Hepatic stellate cell (primary cell): ENCODE measurements at places on chromosomes 2 and 18.

DNA sequence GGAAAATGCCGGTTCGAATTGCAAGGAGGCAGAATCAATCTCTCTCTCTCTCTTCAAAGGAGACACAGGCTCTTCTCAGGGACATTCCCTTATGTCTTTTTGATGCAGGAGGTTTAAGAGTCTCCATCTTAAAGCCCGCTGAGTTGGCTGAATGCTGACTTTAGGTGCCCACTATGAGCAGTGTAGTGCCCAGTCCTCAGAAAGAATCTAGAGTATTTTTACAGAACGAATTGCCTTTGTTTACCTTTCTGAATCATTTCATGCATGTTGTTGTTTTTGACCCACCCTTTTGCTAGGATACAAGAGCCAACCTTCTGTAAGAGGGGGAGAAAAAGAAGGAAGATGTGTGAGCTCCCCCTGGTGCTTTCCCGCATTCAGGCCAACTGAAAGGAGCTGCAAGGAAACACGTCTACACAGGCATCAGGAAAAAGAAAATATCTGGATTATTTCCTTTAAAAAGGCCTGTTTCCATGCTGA, 193.5 kb upstream of the TCF4 start:
- DNase-seq, result peak; percentile 65

DNA sequence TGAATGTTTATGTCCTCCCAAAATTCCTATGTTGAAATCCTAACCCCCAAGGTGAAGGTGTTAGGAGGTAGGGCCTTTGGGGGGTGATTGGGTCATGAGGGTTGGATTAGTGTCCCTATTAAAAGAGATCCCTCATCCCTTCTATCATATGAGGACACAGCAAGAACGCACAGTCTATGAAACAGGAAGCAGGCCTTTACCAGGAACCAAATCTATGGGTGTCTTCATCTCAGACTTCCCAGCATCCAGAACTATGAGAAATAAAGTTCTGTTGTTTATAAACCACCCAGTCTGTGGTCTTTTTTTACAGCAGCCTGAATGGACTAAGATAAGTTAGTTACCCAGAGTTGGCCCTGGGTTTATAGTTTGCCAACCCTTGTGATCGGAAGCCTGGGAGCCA, 153.1 kb downstream of the INO80D start:
- DNase-seq, result no peak

- no peak for DNase-seq
Observed at GRCh38 chr2:348361-348916, 60.5 kb upstream of the ALKAL2 start.

- peak; percentile 34 for DNase-seq
Observed at GRCh38 chr2:233259730-233260129, 8.3 kb downstream of the ATG16L1 start.

- DNase-seq, result peak; percentile 53
Observed at GRCh38 chr2:233976690-233977294, 59.6 kb downstream of the TRPM8 start.
